Anterior cingulate cortex (tissue), 58 donors: ENCODE measurements at places on chromosomes 3 and 15.

DNA sequence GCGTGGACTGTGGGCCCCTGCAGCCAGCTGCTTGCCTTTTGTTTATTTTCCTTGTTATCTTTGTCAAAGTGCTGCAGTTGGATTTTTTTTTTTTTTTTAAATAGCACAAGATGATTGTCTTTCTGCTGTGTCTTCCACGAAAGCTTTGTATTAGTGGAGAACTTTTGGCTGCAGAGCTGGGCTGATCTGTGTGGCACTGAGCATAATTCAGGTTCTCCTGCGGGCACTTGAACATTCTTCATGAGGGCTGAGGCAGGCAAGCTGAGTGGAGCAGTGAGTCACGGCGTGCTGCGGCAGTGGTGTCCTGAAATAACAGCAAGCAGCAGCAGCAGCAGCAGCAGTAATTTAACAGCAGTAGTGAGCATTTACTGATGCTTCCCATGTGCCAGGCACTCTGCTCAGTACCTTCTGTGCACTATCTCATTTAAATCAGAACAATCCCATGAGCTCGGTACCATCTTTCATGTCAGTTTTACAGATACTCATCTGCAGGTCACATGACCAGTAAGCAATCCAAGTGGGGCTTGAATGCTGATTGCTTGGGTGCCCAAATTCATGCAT lies 45.8 kb downstream of the MITF start:
- DNase-seq: no peak

- no peak for DNase-seq
These were observed 207.6 kb downstream of the MAGI1 start for GRCh38 chr3:65830948-65831732.

DNA sequence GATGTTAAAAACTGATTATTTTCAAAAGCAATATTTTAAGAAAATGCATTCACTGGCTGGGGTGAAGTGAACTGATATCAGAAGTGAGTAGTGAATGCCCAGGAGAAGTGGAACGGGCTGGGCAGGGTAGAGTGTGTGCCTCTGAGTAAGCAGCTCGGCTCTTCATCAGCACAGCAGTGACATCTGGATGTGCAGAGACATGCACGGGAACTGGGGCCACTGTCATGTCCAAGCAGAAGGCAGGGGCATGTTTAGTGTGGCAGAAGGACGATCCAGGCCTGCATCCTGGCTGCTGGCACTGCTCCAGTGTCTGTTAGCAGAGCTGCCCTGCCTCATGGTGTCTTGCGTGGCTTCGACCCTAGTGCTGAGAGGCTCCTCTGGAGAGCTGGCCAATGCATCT lies 305.6 kb upstream of the LRRFIP2 start:
- no peak for DNase-seq

GRCh38 chr15:35481992-35482391 lies 64.0 kb downstream of the DPH6 start:
- no peak for DNase-seq

GRCh38 chr15:29756358-29757267 lies 65.7 kb downstream of the TJP1 start:
- no peak for DNase-seq

GRCh38 chr3:50210510-50211367 lies 5.7 kb downstream of the SLC38A3 start:
- no peak for DNase-seq

DNA sequence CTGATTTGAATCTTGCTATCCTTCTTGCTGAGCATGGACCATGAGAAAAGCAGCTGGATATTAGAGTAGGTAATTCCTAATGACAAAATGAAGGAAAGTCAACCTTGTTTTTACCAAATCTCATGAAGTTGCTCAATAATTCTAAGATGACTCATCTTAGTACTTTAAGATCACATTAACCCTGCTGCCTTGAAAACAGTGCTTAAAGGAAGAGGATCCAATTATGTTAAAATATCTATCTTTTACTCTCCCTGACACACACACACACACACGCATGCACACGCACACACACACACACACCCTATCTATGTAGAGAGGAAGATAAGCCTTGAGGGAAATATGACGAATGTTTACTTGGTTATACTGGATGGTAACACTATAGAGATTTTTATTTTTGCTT lies 16.0 kb upstream of the MYO1E start:
- no peak for DNase-seq

DNA sequence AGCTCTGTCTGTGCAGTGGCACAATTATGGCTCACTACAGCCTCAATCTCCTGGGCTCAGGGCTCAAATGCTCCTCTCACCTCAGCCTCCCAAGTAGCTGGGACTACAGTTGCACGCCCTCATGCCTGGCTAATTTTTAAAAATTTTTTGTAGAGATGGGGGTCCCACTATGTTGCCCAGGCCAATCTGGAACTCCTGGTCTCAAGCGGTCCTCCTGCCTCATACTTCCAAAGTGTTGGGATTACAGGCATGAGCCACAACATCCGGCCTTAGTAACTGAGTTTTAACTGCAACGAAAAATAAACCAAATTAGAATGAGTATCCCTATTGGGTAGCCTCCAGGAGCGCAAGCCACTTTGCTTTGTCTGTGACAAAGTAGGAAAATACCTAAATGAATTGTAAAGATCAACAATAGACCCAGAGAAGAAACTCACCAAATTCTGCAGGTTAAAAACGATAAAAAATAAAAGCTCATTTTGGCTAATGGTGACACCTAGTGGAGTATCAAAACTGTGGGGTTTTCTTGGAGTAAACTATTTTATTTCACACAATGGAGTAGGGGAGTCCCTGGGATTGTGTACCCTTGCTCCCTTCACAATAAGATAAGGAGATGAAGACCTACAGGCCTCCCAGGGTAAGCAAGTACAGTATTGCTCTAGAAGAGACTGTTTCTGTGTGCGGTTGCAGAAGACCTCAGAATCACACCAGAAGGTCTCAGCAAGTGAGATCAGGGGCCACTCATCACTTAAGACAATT lies 21.0 kb upstream of the CA12 start:
- no peak for DNase-seq

- no peak for DNase-seq
These were observed 504.1 kb downstream of the TBL1XR1 start for GRCh38 chr3:176692966-176693785.

DNA sequence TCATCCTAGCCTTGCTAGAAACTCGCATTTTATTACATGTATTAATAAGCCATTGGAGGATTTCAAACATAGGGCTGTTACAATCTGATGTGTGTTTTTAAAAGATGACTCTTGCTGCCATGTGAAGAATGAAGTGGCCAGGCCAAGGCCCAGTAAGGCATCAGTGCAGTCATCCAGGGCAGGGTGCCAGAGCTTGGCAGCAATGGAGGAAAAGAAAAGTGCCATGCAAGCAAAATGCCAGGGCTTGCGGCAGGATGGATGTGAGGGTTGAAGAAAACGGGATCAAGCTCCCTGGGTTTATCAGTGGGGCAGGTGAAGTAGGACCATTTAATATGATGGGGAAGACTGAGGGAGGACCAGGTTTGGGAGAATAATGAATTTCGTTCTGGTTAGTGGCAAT lies 183.6 kb downstream of the MINAR1 start:
- no peak for DNase-seq

DNA sequence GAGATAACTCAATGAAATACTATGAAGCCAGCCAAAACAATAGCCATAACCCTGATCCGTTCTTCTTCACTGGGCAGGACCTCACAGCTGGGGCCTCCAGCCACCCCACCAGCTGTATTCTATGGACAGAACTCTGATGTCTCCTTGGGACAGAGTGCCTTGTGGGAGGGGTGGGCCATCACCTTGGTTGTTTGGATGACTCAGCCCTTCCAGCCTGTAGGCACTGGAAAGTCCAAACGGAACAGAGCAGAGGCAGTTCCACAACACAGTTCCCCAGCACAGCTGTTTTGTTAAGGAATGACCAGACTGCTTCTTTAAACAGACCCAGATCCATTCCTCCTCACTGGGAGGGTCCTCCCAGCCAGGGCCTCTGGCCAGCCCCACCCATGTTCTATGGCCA lies 31.9 kb upstream of the ZBED2 start:
- DNase-seq: no peak

DNA sequence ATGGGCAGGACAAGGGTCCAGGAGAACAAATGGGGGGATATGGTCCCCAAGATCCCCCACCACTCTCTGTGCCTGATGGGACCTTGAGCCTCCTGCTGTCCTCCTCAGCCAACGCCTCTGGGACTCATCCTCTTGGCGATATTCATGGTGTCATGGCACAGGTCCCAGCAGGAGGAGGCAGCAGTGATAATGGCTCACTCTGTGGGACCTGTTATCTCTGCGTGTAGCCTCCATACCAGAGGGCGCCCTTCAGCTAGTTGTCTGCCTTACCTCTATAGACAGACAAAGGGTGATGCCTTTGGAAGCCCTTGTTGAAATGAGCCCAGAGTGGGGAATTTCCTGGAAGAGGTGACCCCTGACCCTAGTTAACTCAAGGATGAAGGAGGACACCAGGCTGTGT lies 7.4 kb downstream of the ZBTB47 start:
- no peak for DNase-seq

- DNase-seq: no peak
These were observed 106.3 kb downstream of the CHDH start for GRCh38 chr3:53739966-53740365.

- DNase-seq: no peak
These were observed 447.3 kb upstream of the ARHGEF26 start for GRCh38 chr3:153673853-153674252.

GRCh38 chr3:178174201-178174915 lies 361.9 kb upstream of the KCNMB2 start:
- no peak for DNase-seq

DNA sequence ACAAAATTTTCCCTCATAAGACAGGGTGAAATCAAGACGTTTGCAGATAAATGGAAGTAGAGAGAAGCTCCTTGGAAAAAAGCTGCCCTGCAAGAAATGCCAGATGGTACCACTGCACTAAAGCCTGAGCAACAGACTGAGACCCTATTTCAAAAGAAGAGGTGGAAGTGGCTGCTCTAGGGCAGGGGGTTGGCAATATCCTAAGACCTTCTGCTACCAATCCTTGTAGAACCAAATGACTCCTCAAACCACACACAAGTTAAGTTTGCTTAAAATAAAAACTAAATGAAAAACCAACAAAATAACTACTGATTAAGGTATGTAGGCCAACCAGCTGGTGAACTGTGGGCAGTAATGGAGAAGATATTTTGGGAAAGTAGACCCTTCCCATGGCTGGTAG lies 21.3 kb downstream of the RAB43 start:
- DNase-seq: no peak

DNA sequence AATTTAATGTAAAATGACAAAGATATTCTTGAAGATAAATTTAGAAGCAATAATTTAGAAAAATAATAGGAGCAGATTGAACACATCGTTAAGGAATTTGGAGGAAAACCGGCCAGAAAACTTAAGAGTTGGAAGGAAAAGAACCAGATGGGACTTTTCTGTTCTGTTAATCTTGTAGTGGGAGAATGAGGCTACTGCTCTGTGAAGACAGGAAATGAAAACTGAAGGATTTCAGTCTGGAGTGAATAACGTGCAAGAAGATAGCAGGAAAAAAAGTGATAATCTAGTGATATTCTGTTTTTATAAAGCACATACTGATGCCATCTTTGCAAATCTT lies 74.2 kb downstream of the DPPA2 start:
- DNase-seq: no peak

- DNase-seq: no peak
These were observed 199.1 kb downstream of the CDIN1 start for GRCh38 chr15:36778531-36778930.

DNA sequence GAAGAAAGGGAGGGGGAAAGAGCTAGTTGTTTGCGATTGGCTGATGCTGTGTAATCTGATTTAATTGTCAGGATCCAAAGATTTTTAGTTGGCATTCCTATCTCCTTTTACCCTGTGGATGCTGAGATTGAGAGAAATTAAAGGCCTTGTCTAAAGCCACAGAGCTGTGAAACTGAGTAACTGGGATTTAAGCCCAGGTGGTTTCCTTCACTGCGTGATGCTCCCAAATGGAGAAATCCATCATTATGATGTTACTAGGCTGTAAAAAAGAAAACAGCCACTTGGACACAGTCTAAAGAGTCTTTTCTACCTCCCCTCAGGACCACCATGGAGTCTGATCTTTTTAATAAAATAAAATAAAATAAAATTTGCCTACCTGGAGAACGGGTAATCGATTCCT lies 883.0 kb upstream of the NR2F2 start:
- DNase-seq: no peak

GRCh38 chr3:9035473-9035872 lies 72.2 kb upstream of the RAD18 start:
- DNase-seq: no peak

GRCh38 chr3:133930341-133930933 lies 34.8 kb upstream of the RAB6B start:
- peak; percentile 28 for DNase-seq

DNA sequence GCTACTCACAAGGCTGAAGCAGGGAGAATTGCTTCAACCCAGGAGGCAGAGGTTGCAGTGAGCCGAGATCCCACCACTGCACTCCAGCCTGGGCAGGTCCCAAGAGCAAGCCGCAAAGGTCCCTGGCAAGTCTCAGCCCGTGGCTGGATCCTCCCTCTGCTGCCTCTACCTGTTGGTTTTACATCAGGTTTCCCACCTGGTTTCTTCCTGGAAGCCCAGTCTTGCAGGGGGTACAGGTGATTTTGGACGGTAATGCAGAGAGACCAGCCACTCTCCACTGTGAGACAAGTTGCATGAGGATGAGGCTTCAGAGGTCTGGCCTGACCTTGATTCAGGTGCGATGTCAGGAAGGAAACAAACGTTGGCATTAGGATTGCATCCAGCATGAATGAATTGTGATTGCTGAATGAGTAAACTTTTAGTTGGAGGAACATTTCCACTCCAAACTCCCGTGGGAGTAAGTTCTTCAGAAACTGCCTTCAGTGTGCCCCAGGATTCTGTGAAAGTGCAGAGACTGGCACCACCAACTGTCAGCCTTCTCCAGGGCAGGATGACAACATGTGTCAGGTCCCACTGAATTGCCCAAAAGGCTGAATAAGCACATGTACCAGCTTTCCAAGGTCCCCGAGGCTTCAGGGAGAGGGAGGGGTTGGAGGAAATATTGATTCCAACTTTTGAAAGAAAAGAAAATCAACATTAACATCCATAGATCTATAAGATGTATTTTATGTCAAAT lies 189.4 kb downstream of the TJP1 start:
- no peak for DNase-seq

DNA sequence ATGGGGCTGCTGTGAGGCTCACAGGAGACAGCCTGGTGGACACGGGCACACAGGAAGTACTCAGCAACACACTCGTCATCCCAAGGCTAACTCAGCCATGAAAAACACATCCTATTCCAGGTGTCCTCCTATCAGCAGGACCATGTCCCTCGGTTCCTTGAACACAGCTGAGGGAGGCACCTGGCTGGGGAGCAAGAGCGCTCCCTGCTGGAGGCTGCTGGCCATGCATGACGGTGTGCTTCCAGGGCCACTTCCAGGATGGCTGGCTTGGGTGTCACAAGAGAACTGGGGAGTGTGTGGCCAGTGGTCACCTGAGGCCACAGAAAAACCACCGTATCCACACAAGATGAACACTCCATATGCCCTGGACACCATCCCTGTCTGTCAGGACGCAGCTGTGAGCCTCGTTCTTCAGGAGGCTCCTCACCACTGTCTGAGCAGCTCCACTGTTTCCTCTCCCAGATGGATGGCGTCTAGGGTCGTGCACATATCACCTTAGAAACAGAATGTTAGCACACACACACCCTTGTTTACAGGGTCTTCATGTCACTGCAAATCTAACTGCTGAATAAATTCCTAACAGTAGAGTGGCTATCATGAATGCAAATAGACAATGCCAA lies 31.0 kb downstream of the POC1A start:
- peak; percentile 40 for DNase-seq

GRCh38 chr3:57006949-57007419 lies 53.5 kb upstream of the SPATA12 start:
- DNase-seq: no peak
